ENCODE measurements at places on chromosomes 6 and 20.

DNA sequence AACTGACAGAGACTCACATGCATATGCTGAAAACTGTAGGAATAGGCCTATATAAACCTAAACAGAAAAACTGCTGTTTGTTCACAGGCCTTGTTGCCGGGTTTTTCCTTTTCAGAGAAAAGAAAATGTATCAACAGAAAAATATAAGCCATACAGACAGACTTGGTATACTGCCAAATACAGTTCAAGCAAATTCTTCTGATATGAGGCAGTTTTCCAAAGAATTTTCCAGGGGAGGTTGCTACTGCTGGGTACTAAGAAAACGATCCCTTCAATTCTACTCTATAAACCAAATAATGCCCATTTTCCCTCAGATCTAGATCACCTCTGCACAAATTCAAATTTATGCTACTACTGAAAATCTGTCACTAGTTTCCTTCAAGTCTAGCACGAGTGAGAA lies 59.4 kb downstream of the ME1 start:
- no peak for DNase-seq

DNA sequence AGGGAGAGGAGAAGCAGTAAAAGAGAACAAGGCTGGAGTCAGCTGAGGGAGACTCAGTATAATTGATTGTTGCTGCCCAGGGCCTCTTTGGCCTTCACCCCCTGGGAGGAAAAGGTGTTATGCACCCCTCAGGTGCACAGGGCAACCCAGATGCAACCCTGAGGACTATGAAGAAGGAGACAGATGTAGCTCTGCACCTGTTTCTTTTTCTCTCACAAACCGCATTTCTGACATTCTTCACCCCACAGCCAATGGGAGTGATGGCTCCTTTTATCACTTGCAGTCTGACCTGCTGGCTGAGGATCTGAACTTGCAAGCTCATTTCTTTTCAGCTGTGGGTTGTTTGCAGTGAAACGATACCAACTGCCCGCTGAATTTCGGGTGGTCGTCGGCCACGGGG lies 64.1 kb upstream of the F13A1 start:
- no peak for DNase-seq

- DNase-seq = no peak
Observed at GRCh38 chr6:113362301-113363047, 494.7 kb upstream of the MARCKS start.

GRCh38 chr6:79435746-79436145 lies 101.5 kb downstream of the LCA5 start:
- DNase-seq = no peak

DNA sequence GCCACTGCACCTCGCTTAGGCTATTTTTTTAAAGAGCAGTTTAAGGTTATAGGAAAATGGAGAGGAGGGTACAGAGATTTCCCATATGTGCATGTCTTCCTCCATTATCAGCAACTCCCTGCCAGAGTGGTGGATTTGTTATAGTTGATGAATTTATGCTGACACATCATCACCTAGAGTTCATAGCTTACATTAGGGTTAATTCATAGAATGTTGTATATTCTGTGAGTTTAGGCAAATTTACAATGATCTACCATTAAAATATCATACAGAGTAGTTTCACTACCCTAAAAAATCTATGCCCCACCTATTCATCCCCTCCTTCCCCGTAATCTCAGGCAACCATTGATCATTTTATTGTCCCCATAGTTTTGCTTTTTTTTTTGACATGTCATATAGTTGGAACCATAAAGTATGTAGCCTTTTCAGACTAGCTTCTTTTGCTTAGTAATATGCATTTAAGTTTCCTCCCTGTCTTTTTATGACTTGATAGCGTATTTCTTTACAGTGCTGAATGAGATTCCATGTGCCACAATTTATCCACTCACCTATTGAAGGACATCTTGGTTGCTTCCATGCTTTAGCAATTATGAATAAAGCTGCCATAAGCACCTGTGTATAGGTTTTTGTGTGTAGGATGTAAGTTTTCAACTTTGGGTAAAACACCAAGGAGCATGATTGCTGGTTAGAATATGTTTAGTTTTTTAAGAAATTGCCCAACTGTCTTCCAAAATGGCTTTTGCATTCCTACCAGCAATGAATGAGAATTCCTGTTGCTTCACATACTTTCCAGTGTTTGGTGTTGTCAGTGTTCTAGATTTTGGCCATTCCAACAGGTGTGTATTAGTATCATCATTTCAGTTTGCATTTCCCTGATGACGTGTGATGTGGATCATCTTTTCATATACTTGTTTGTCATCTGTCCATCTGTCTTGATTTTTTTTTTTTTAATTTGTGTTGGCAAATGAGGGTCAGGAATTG lies 60.2 kb downstream of the NCOA3 start:
- DNase-seq = no peak

GRCh38 chr6:36650848-36651478 lies 27.6 kb upstream of the CDKN1A start:
- no peak for DNase-seq

- DNase-seq = no peak
Observed at GRCh38 chr6:13485303-13485702, 2.1 kb downstream of the GFOD1 start.

GRCh38 chr20:45495501-45495941 lies 19.9 kb downstream of the SPINT3 start:
- no peak for DNase-seq

DNA sequence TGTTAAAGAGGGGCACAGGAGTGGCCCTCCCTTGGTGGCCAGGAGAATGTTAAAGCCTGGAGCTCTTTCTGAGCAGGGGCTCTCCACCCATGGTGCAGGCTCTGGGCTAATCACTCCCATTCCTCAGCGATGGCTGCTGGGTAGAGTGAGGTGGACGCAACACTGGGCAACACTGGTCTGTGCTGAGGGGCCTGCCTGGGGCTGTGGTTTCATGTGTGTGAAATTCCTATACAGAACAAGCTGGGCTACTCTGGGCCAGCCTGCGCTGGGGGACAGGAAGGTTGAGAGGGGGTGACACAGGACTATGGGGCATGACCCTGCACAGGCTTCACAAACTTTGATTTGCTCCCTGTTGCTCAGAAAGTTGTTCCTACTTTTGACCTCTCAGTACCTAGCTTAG lies 392.6 kb downstream of the ZFAND3 start:
- no peak for DNase-seq

DNA sequence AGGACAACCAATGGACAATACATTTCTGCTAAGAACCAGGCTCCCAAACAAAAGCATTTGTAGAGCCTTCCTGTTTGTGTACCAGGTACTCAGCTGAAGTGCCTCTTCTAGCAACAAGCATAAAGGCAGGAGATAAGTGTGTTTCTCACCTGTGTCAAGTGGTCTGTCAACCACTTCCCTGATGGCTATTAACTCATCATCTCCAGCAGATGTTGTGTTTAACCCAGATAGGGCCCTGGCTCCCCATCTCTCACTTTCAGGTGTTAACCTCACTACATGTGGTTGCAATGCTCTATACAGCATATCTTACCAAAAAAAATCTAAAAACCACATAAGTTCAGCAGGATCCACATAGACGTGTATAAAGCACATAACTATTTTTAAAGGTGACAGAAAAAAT lies 9.6 kb upstream of the IL17A start:
- DNase-seq = no peak

DNA sequence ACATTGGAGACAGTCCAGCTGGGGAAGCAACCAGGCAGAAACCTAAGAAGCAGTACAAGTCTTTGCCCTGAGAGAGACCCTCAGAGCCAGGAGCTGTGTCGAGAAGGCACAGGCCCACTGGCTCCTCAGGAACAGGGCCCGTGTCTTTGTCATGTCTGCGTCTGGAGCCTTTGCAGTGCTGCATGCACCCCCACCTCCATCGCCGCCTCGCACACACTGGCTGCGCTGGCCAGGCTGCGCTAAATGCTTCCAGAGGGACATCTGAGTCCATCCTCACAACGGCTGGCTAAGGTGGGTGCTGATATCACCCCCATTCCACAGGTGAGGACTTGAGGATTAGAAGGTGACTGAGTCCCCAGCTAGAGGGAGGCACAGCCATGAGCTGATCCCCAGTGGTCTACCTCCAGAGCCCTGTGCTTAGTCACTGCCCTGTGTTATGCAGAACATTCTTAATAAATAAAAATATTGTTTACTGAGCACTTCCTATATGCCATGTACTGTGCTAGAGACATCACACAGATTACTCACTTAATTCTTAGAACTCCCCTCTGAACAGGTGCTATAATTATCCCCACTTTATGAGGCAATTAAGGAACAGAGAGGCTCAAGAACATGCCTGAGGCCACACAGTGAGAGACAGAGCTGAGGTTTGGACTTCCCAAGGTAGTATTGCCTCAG lies 27.6 kb downstream of the GABRR2 start:
- DNase-seq = no peak

DNA sequence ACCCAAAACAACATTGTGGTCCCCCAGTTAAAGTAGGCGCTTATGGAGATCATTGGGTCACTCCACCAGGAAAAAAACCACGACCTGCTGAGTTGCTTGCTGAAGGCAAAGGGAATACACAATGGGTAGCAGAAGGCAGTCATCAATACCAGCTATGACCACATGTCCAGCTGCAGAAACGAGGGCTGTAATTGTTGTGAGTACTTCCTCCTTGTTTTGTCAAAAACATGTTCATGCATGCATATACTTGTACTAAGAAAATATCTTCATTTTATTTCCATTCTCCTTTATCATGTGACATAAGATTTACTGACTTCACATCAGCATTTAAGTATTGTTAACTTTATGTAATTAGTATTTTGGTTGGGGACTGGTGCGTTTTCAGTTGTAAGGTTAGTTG lies 16.9 kb downstream of the SERINC1 start:
- DNase-seq = no peak

DNA sequence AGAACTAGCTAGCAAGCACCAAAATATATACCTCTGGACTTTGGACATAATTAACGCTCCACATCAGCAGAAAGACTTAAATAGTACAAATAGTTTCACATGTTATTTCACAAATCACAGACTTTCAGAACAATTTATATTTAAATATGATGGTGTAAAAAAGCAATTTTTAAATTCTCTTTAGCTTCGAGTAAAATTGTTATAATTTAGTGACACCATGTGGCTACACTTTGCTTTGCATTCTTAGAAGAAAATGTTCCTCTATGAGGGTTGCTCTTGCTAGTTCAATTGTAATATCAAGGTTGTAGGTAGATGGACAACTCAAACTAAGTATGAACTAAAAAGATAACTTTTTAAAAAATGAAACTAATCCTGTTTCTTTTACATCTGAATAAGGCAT lies 69.0 kb downstream of the BTBD9 start:
- DNase-seq = no peak

GRCh38 chr6:146741609-146742008 lies 142.8 kb downstream of the ADGB start:
- no peak for DNase-seq

- DNase-seq = no peak
Observed at GRCh38 chr20:35491823-35492222, 36.4 kb downstream of the CEP250 start.

- DNase-seq = peak; percentile 82
Observed at GRCh38 chr6:52574709-52575501, 2.0 kb downstream of the TRAM2 start.

GRCh38 chr6:15961635-15962448 lies 167.0 kb upstream of the MYLIP start:
- DNase-seq = peak; percentile 20

DNA sequence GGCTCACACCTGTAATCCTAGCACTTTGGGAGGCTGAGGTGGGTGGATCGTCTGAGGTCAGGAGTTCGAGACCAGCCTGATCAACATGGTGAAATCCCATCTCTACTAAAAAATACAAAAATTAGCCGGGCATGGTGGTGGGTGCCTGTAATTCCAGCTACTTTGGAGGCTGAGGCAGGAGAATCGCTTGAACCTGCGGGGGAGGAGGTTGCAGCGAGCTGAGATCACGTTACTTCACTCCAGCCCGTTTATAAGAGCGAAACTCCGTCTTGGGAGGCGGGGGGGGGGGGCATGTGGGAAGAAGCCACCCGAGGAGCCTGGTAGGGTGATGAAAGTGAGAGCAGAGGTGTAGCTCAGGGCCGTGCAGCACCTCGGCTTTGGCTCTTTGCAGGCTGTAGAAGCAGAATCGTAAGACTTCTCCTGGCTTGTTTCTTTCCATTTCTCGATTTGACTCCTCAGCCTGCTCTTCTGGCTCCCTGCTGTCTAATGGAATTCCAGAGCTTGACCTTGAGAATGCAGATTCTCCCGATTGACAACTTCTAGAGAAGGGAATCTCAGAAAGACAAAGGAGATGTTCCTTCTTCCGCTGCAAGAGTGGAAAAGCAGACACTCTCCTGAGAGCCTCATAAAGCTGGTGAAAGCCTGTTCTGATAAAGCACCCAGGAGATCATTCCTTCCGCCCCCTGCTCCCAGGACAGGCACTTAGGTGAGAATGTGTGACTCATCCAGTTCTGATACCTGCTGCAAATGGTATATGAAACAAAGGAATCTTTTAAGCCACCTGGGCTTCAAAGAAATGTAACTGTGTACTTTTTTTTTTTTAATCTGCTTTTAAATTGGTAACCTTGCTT lies 26.0 kb upstream of the PPP1R16B start:
- DNase-seq = no peak

- DNase-seq = no peak
Observed at GRCh38 chr6:34339432-34339831, 53.0 kb downstream of the NUDT3 start.

DNA sequence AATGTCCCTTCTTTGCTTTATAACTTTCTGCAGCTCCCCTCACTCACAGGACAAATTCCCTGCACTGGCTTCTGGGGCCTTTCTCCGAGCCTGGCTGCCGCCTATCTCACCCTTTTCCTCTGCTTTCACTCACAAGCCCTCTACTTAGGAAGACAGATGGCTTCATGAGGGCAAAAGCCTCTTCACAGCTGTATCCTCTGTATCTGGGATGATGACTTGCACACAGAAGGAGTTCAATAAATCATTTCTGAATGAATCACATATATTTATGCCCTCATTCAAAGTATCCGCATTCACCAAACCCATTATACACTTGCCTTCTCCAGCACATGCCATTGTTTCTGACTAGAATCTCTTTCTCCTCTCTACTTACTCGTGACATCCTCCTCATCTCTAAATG lies 159.0 kb upstream of the RIPOR2 start:
- DNase-seq = no peak

- DNase-seq = no peak
Observed at GRCh38 chr6:54361188-54361587, 52.9 kb downstream of the TINAG start.

DNA sequence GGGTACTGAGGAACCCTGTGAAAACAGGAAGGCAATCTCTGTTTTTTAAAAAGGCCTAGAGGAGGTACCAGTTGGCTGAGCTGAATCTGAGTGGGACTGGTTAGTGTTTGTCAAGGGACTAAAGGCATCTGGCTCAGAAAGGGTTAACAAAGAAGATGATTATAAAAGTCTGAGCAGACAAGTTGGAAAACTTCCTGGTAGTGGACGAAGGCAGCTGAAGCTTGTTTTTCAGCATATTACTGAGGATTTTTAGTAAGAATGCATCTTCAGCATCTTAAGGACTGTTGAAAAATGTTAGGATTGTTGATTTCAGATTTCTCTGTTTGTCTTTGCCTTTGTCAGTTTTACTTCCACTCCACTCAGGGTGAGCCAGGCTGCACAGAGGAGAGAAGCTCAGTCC lies 5.1 kb downstream of the GPX5 start:
- DNase-seq = no peak

GRCh38 chr20:57449398-57450354 lies 58.5 kb downstream of the RBM38 start:
- no peak for DNase-seq

Measured in HS-27A (cell line).